Activated CD8-positive, alpha-beta memory T cell treated with anti-CD3 and anti-CD28 coated beads, Interleukin-2, amount 50 U/mL, for 4 hours (primary cell): ENCODE measurements at places on chromosomes 3 and 15.

DNA sequence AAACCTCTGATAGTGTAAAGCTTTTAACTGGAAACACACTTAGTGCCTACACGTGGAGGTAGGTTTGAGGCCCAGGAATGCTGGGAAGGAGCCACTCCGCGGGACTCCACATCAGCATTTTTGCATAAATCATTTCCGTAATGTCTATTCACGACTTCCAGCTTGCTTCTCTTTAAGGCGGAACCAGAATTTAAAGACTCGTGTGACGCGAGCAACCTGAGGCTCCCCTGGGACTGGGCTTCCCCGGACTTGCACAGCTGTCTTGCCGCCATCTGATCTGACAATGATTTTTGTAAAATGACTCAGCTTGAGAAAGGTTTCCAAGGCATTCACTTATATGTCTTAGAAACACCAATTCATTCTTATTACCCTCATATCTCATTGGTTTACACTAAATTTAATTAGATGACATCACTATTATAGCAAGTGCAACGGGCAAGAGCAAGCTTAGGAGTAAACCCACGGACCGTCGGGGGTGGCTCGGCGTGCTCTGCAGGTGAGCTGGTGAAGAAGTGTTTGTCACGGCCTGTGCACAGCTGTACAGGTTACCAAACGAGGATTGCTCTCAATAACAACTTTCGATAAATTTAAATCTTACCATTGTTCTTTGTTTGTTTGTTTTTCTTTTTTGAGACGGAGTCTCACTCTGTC lies 95.2 kb downstream of the CHSY1 start:
- DNase-seq: no peak

DNA sequence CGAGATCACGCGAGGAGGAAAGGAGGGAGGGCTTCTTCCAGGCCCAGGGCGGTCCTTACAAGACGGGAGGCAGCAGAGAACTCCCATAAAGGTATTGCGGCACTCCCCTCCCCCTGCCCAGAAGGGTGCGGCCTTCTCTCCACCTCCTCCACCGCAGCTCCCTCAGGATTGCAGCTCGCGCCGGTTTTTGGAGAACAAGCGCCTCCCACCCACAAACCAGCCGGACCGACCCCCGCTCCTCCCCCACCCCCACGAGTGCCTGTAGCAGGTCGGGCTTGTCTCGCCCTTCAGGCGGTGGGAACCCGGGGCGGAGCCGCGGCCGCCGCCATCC lies 1.1 kb upstream of the SETD5 start:
- no peak for DNase-seq

- no peak for DNase-seq
Observed at GRCh38 chr3:139219463-139219862, 124.4 kb upstream of the MRPS22 start.

DNA sequence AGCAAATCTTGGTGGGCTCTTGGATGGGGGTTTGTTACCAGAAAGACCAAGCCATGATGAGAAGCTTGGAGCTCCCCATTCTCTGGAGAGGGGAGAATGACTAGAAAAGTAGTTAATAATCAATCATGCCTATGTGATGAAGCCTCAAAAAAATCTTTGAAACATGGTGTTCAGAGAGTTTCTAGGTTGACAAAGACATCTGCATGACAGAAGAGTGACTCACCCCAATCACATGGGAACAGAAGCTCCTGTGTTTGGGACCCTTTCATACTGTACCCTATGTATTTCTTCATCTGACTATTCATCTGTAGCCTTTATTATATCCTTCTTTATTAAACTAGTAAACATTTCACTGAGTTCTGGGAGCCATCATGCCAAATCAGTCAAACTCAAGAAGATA lies 87.4 kb downstream of the BCHE start:
- no peak for DNase-seq
